GM23338 (cell line): ENCODE measurements at places on chromosomes 5 and 9. TPM values are rescaled to one million over a fixed set of nuclear protein-coding genes. Genes with fewer than 3 reads are reported as not detected.

DNA sequence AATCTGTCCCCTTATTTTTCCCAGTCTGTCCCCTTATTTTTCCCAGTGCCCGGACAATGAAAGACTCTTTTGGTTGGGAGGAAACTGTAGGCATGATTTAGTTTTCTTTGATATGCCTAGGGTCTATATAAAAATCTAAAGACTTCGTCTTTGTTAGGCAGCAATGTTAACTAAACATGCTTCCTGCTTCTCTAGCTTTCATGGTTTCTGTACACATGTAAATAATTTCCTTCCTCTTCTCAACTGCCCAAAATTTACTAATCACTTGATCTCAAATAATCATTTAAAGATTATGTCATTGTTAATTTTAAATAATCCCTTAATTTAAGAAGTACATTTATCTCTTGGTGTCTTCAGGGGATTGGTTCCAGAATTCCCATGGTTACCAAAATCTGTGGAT lies 47.8 kb upstream of the RAPGEF6 start:
- DNase-seq = no peak

DNA sequence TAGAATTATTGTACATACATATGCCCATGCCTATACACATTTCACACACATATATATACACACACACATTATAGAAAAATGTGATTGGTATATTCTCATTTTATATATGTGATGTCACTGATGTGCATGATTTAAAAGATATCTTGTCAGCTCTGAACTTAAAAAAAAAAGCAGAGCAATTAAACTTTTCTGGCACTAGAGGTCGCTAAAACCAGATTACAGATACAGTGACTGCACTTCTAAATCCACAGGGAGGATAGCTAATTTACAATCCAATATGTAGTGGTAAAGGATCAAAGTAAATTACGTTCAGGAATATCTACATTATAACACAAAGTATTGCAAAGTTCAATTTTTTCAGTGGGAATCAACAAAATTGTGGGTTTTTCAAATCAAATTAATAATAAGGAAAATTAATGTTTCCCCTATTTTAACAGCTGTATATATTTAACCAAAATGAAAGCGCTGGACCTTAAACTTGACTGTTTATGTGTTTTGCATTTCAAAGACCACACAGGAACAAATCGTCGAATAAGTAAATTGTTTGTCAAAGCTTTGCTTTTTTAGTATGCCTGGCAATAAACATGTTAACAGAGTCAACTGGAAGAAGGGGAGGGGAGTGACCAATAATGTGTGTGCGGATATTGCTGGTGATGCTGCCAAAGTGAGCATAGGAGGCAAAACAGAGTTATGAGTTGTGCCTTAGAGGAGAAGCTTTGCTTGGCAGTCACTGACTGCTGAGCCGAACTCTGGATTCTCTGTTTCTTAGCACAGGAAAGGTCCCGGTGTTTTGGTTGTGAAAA lies 1201.4 kb upstream of the C9orf72 start:
- DNase-seq = peak; percentile 73

- DNase-seq = no peak
These were observed 266.4 kb upstream of the ZNF608 start for GRCh38 chr5:125012727-125013451.

Gene DPH7
- 53.7 and 68.8 TPM in 2 replicates for total RNA-seq

Gene CER1
- total RNA-seq = 2.4 and 4.4 TPM in 2 replicates

- DNase-seq = no peak
These were observed 59.1 kb downstream of the BHMT start for GRCh38 chr5:79170661-79171060.

GRCh38 chr9:3955305-3955687 lies 344.6 kb downstream of the GLIS3 start:
- DNase-seq = no peak

GRCh38 chr5:32143617-32144377 lies 30.3 kb downstream of the GOLPH3 start:
- no peak for DNase-seq
